Progenitor cell of endocrine pancreas (in vitro differentiated cells): ENCODE measurements at places on chromosomes 1 and 21. TPM values are rescaled to one million over a fixed set of nuclear protein-coding genes. Genes with fewer than 3 reads are reported as not detected.

- no peaks in the 10 kb centered on the region for H3K27me3 ChIP-seq
- H3K27ac ChIP-seq = no peak overlapping the region
- H3K36me3 ChIP-seq = no peaks in the 10 kb centered on the region
- peaks cover 4% of the 10 kb centered on the region for H3K4me1 ChIP-seq
- DNase-seq = no peak
Measured at GRCh38 chr21:35475009-35475408, 425.9 kb upstream of the RUNX1 start.

- no peak overlapping the region for H3K4me3 ChIP-seq
- peak overlapping the region; percentile 33 for H3K27ac ChIP-seq
- no peaks in the 10 kb centered on the region for H3K27me3 ChIP-seq
- DNase-seq = no peak
- no peaks in the 10 kb centered on the region for H3K36me3 ChIP-seq
Measured at GRCh38 chr1:2340086-2340917, 51.1 kb downstream of the MORN1 start.

- H3K27me3 ChIP-seq = no peaks in the 10 kb centered on the region
- H3K4me1 ChIP-seq = peaks cover 10% of the 10 kb centered on the region
- no peak for DNase-seq
- H3K27ac ChIP-seq = peak overlapping the region; percentile 9
- H3K4me3 ChIP-seq = no peak overlapping the region
Measured at GRCh38 chr1:234842726-234843641, 233.0 kb upstream of the IRF2BP2 start.

- H3K36me3 ChIP-seq = no peaks in the 10 kb centered on the region
- H3K4me1 ChIP-seq = no peaks in the 10 kb centered on the region
- H3K27me3 ChIP-seq = peaks cover 37% of the 10 kb centered on the region
- H3K27ac ChIP-seq = no peak overlapping the region
- no peak for DNase-seq
- no peak overlapping the region for H3K4me3 ChIP-seq
Measured at GRCh38 chr1:163820226-163820625, 498.5 kb downstream of the NUF2 start.

- no peak overlapping the region for H3K4me3 ChIP-seq
- no peaks in the 10 kb centered on the region for H3K36me3 ChIP-seq
- no peak for DNase-seq
- no peaks in the 10 kb centered on the region for H3K27me3 ChIP-seq
Measured at GRCh38 chr1:168811176-168811575, 82.2 kb upstream of the DPT start.

CD160 gene
- total RNA-seq = not detected in 2 replicates

- no peaks in the 10 kb centered on the region for H3K4me1 ChIP-seq
- no peak for DNase-seq
- no peak overlapping the region for H3K4me3 ChIP-seq
- H3K27ac ChIP-seq = no peak overlapping the region
Measured at GRCh38 chr1:241869022-241869421, 21.0 kb downstream of the EXO1 start.

GRCh38 chr1:100735244-100735643 is 15.7 kb downstream of the VCAM1 start:
- no peaks in the 10 kb centered on the region for H3K36me3 ChIP-seq
- H3K4me3 ChIP-seq = no peak overlapping the region
- H3K27me3 ChIP-seq = no peaks in the 10 kb centered on the region
- DNase-seq = no peak
- peaks cover 9% of the 10 kb centered on the region for H3K4me1 ChIP-seq

- peaks cover 12% of the 10 kb centered on the region for H3K4me1 ChIP-seq
- no peaks in the 10 kb centered on the region for H3K27me3 ChIP-seq
- no peak overlapping the region for H3K27ac ChIP-seq
- no peaks in the 10 kb centered on the region for H3K36me3 ChIP-seq
- no peak for DNase-seq
- no peak overlapping the region for H3K4me3 ChIP-seq
Measured at GRCh38 chr1:239174880-239175279, 211.5 kb upstream of the CHRM3 start.

SLC30A10 gene
- total RNA-seq = 1.1 and 1.2 TPM in 2 replicates

GRCh38 chr1:41811051-41811795 is 107.5 kb downstream of the HIVEP3 start:
- no peak overlapping the region for H3K27ac ChIP-seq
- H3K27me3 ChIP-seq = no peaks in the 10 kb centered on the region
- no peak overlapping the region for H3K4me3 ChIP-seq
- DNase-seq = no peak
- H3K4me1 ChIP-seq = no peaks in the 10 kb centered on the region

DTL gene
- 22.8 and 23.9 TPM in 2 replicates for total RNA-seq

CFHR5 gene
- not detected in 2 replicates for total RNA-seq

CD1D gene
- total RNA-seq = 0.13 TPM in 1 of 2 replicates, not detected in the other

DNA sequence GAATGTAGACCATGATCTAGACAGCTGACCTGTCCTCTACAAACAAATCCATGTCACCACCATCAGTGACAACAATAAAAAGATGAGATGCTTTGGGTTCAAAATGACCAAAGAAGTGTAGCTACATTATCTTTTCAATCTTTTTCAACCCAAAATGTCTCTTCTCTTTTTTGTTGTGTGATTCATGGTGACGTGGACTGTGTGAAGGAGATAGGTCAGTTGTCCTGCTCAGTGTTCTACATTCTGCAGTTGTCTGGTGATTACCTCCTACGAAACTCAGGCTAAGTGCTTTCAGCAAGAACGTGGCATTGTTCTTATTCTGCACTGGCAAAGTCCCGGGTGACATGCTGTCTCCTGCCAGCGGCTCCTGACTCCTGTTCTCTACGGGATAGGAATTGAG is 73.1 kb downstream of the PRKAB2 start:
- H3K4me3 ChIP-seq = no peak overlapping the region
- no peak overlapping the region for H3K27ac ChIP-seq
- no peaks in the 10 kb centered on the region for H3K36me3 ChIP-seq
- DNase-seq = no peak
- peaks cover 4% of the 10 kb centered on the region for H3K4me1 ChIP-seq

S100A14 gene
- 1.4 and 2.8 TPM in 2 replicates for total RNA-seq

GRCh38 chr1:10620776-10621175 is 146.0 kb downstream of the PEX14 start:
- no peak for DNase-seq
- H3K4me3 ChIP-seq = no peak overlapping the region
- peaks cover 2% of the 10 kb centered on the region for H3K36me3 ChIP-seq
- H3K4me1 ChIP-seq = peaks cover 4% of the 10 kb centered on the region
- no peak overlapping the region for H3K27ac ChIP-seq

DNA sequence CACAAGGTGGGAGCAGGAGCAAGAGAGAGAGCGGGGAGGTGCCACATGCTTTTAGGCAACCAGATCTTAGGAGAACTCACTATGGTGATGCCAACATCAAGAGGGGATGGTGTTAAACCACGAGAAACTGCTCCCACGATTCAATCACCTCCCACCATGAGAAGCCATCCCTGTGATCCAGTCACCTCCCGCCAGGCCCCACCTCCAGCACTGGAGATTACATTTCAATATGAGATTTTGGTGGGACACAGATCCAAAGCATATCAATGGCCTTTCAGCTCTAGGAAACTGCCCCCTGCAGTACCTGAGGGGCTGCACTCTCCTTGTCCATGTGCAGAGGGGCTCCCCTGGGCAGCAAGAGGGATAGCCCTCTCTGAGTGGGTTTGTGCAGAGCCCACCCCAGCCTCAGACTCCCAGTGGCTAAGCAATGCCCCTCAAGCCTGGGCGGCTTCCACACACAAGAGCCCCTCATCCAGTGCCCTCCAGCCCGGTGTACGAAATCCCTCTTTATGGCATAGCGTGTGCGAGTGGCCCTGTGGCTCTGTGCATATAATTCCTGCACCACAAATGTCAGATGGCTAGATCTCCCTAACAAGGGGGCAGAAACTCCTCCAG is 15.5 kb upstream of the PRDM16 start:
- H3K4me1 ChIP-seq = peaks cover 3% of the 10 kb centered on the region
- H3K27ac ChIP-seq = no peak overlapping the region
- H3K36me3 ChIP-seq = peaks cover 2% of the 10 kb centered on the region
- H3K27me3 ChIP-seq = peaks cover 34% of the 10 kb centered on the region
- DNase-seq = no peak
- H3K4me3 ChIP-seq = no peak overlapping the region

CLCA1 gene
- total RNA-seq = not detected in 2 replicates
